ENCODE measurements at places on chromosomes 7 and 10. TPM values are rescaled to one million over a fixed set of nuclear protein-coding genes. Genes with fewer than 3 reads are reported as not detected.

DNA sequence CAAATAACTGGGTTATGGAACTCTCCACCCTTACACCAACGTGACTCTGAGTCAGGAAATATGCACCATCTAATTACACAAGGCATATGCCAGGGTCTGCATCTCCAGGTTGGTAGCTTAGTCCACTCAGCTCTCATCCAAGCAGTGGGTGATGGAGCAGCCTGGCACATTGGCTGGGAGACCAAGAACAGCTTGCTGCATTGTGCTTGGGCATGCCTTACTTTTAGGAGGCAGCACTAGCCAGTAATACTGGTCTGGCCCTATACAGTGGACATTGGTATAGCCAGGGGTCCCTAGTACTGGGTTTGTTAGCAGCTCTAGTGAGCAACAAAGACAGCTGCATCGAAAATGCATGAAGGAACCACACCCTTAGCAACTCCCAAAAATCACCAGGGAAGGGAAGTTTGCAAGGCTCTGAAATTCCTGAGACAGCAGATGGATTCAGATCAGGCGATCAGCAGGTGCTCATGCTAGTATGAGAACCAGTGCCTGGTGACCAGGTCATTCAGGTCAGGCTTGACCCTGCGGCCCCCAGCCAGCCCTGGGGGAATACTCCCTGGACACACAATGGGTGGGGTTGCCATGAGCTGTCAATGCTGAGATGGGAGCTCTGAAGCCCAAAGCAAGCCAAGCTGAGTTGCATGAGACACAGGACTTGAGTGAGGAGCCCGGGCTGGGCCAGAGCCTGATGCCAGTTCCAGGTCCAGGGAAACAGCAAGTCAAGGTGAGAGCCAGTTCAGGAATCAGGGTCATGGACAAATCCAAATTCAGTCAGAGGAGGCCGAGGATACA, 217.9 kb upstream of the ZMIZ1 start:
- DNase-seq, result no peak

- no peak for DNase-seq
These were observed 13.9 kb downstream of the LMTK2 start for GRCh38 chr7:98120559-98120958.

DNA sequence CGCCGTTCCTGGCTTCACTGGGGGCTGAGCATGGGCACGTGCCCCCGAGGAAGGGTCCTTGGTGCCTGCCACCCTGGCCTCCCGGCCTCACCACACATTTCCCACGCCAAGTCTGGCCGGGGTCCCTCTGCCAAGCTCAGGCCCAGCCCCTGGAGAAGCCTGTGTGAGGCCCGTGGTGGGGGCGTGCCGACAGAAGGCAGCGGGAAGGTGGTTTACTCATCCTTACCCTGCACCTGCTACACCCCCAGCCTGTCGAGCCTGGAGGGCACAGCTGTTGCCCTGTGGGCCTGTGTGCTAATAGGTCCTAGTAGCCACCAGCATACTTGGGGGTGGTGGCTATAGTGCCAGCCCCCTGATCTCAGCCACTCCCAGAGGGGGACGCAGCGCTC, 46.7 kb downstream of the NKX6-2 start:
- DNase-seq, result no peak

- peak; percentile 66 for DNase-seq
These were observed 816 bp downstream of the PSMG3 start for GRCh38 chr7:1569016-1569415.

DNA sequence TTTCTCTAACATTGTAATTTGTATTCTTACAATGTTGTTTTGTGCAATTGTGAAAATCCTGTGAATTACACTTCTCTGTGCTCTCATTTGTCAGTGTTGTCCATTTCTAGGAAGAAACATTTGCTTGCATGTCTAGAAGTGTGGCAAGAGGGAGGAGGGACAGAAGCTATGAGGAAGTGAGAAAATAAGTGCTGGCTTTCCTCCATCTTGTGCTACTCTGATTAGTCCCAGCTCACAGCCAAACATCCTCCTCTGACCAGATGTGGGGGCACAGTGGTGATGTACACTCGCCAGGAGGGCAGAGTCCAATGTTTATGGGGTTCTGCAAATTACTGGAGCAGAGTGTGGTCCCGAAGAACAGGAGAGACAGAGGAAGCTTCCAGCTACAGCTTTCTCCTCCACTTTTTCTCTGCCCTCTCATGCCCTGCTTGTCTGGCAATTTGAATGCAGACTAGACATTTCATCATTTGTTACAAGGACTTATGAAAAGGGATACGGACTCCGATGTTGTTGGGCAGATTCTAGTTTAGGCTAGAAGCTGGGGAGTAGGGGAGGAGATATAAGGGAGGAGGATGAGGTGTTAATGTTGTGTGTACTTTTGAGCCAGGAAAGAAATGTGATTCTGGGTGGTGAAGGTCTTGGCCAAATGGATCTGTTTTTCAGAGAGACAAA, 131.0 kb upstream of the C1GALT1 start:
- DNase-seq, result no peak

DNA sequence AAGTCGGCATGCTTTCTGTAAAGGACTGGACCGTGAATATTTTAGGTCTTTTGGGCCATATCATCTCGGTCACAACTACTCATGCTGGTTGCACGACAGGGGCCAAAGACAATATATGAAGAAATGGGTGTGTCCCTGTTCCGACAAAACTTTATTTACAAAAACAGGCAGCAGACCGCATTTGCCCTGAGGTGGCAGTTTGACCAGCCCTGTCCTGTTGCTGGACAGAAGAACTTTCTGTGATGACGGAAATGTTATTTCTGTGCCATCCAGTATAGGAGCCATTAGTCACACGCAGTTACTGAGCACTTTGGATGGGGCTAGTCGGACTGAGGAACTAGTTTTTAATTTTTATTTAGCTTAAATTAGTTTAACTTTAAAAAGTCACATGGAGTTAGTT, 112.8 kb upstream of the CARD11 start:
- no peak for DNase-seq

DNA sequence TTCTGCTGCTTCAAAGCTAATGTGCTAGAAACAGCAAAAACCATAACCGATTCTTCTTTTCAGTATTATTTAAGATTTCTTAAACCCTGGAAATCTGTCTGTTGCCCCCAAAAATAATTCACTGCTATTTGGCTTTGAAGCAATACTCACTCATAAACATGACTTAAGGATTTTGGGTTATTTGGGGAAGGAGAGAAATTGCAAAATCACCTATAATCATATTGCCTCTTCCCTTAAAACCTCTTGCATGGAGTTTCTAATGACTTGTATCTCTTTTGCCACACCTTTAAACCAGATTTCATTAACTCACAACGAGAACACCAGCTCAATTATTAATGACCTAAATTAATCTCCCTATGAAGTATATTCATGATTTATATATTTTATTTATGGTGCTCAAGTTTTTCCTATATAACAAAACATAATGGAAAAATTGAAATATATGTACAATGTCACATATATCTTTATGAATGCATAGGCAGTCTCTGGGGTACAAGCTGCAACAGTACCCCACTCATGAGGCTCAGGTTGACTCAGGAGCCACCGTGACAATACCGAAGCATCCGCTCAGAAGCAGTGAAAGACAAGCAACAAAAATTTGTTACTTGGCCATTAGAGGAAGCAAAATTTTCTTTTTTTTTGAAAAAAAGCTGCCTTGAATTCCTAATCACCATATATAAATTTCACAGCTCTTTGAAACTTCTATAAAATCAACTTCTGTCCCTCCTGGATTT, 3.0 kb downstream of the NAMPT start:
- DNase-seq, result no peak

- DNase-seq, result peak; percentile 56
These were observed 1180.6 kb upstream of the AUTS2 start for GRCh38 chr7:68417659-68418058.

GRCh38 chr10:120527691-120528090, 70.7 kb downstream of the PLPP4 start:
- DNase-seq, result no peak

GRCh38 chr10:71735709-71736569, 16.4 kb upstream of the C10orf105 start:
- no peak for DNase-seq

DNA sequence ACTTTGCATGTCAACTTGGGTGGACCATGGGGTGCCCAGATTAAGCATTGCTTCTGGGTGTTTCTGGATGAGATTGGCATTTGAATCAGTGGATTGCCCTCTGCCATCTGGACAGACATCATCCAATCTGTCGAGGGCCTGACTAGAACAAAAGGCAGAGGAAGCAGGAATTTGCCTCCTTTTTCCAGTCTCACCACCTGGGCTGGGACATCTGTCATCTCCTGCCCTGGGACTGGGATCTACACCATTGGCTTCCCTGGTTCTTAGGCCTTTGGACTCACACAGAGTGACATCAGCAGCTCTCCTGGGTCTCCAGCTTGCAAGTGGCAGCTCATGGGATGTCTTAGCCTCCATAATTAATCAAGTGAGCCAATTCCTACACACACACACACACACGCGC, 10.3 kb downstream of the SLC13A4 start:
- DNase-seq, result no peak

GRCh38 chr7:116593359-116594075, 68.7 kb downstream of the CAV1 start:
- DNase-seq, result no peak

GRCh38 chr10:49053053-49053997, 62.0 kb downstream of the VSTM4 start:
- DNase-seq, result no peak

DNA sequence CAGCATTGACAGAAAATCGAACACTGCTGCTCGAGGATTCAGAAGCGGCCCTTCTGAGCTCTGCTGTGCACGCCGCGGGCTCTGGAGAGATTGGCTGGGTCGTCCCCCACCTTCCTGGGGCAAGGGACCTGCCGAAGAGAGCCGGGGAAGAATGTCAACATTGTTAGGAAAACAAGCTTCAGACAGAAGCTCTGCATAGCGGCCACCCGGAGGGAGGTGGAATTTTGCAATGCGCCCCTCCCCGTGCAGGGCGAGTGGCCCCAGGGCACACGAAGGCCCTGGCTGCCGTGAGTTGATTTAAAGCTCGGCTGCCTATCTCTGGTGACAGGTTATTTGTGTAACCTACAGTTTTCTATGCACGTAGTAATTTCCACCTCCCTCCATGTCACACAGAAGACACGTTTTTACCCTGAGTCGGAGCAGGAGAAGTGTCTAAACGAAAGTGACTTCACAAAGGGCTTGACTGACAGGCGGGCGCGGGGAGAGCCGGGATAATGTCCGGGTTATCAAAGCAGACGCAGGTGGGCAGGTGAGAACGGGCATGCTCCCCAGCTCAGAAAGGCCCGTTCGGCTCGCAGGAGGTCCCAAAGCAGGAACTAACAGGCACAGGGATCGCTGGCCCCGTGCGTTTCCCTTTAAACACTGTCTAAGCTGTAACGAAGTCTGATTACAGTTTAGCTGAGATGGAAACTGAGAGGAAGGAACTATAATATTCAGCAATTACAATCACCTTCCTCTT, 84.6 kb downstream of the PDGFA start:
- peak; percentile 14 for DNase-seq

GRCh38 chr7:23893942-23894891, 184.2 kb downstream of the STK31 start:
- no peak for DNase-seq

GRCh38 chr7:76386691-76387260, 22.7 kb downstream of the SSC4D start:
- DNase-seq, result no peak

- no peak for DNase-seq
These were observed 8.5 kb downstream of the ZDHHC16 start for GRCh38 chr10:97454330-97455036.

DNA sequence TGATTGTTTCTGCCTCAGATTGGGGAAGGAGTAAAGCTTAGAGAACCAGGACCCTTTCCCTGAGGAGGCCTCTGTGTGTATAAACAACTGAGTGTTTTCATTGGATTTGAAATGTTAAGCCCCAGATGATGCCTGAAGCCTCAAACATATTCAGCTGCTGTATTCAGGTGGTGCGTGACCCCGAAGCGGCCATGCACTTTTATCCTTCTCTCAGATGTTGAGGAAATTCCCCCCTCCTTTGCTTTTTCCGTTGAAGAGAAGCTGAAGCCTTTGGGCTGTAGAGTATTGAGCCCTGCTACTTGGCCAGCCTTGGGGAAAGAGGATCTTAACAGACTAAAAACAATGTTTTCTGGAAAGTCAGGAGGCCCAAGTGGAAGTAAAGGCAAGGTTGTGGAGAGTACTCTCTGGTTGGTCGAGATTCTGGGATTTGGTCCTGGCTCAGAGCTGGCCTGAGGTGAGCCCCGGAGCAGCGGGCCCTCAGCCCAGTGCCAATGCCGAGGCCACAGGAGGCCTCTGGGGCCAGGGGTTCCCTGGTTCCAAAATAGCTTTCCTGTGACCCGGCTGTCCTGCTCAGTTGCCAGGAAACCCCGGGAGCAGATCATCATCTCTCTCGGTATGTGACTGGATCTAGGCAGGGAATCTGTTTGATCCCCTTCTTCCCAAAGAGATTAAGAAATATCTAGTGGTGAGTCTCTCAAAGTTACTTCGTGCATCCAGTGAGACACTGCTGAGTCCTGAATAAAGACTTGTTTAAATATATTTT, 22.5 kb downstream of the FKBP6 start:
- no peak for DNase-seq

DNA sequence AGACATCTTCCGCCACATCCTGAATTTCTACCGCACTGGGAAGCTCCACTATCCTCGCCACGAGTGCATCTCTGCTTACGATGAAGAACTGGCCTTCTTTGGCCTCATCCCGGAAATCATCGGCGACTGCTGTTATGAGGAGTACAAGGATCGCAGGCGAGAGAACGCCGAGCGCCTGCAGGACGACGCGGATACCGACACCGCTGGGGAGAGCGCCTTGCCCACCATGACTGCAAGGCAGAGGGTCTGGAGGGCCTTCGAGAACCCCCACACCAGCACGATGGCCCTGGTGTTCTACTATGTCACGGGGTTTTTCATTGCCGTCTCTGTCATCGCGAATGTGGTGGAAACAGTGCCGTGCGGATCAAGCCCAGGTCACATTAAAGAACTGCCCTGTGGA, 1.9 kb downstream of the KCND2 start:
- DNase-seq, result no peak

GRCh38 chr10:45463244-45464116, 89.5 kb downstream of the ALOX5 start:
- DNase-seq, result no peak

- DNase-seq, result no peak
These were observed 20.6 kb upstream of the USP6NL start for GRCh38 chr10:11631890-11632587.

GRCh38 chr10:21076381-21076780, 179.3 kb upstream of the NEBL start:
- DNase-seq, result no peak

DNA sequence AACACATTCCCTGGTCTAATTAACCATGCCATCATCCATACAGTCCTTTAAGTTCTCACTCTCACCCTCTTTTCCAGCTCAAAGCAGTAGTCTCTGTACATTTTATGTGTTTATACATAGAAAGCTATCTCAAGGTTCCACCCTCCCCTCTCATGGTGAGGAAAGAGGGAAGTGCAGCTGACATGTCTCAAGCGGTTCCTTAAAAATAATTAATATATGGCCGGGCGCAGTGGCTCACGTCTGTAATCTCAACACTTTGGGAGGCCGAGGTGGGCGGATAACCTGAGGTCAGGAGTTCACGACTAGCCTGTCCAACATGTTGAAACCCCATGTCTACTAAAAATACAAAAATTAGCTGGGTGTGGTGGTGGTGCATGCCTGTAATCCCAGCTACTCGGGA, 36.7 kb downstream of the ZC3HAV1 start:
- no peak for DNase-seq

Gene OR9A2
- not detected for total RNA-seq

Gene HOXA13
- total RNA-seq, result 0.70 TPM

Gene PLPP4
- total RNA-seq, result 6.8 TPM

Gene SLC35G1
- total RNA-seq, result 1.3 TPM

Gene SEMA3C
- total RNA-seq, result 49.8 TPM

Gene NXPH1
- total RNA-seq, result 0.14 TPM

Gene ATOH7
- total RNA-seq, result not detected

Gene PROSER2
- total RNA-seq, result 84.9 TPM

Gene CHN2
- total RNA-seq, result not detected

Gene ZNF804B
- not detected for total RNA-seq

Gene AIMP2
- 138 TPM for total RNA-seq

Gene SORCS1
- not detected for total RNA-seq

All from Caki2 (cell line).